ENCODE measurements at places on chromosomes 11 and 22. TPM values are rescaled to one million over a fixed set of nuclear protein-coding genes. Genes with fewer than 3 reads are reported as not detected.

The TMPRSS4 gene
- not detected for total RNA-seq

DNA sequence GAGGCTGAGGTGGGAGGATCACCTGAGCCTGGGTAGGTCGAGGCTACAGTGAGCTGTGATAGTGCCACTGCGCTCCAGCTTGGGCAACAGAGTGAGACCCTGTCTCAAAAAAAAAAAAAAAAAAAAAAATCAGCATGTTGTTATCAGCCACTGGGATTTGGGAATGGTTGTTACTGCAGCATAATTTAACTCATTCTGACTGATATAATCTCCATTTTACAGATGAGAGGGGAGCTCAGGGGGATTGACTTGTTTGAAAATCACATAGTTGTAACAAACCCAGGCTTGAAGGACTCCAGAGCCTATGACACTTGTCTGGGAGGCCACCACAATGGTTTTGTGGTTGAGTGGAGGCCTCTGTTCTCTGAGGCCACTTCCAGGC lies 3.0 kb upstream of the SEPTIN3 start:
- no peaks in the 10 kb centered on the region for H3K36me3 ChIP-seq
- peaks cover 7% of the 10 kb centered on the region for H3K4me1 ChIP-seq
- no peak overlapping the region for H3K4me3 ChIP-seq

DNA sequence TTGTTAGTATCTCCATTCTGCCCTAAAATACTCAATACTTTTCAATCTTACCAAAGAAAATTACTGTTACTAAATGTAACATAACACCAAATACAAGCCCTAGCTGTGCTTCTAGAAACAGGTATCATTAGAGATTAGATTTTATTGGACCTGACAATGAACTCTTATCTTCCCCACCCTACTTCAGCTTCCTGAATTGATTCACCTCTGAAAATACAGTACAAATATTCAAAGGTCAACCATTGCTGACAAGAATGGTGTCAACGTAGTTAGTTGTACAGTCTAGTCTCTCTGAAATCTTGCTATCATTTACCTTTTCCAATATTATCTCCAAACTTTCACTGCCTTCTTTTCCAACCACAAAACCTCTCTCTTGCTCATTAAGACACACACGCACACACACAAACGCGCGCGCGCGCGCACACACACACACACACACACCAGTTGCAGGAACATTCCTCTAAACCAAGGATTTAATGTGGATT lies 22.4 kb downstream of the LRRC4C start:
- H3K4me3 ChIP-seq: no peak overlapping the region
- H3K27me3 ChIP-seq: no peaks in the 10 kb centered on the region
- H3K36me3 ChIP-seq: no peaks in the 10 kb centered on the region
- no peak for DNase-seq
- H3K27ac ChIP-seq: no peak overlapping the region
- no peaks in the 10 kb centered on the region for H3K4me1 ChIP-seq

DNA sequence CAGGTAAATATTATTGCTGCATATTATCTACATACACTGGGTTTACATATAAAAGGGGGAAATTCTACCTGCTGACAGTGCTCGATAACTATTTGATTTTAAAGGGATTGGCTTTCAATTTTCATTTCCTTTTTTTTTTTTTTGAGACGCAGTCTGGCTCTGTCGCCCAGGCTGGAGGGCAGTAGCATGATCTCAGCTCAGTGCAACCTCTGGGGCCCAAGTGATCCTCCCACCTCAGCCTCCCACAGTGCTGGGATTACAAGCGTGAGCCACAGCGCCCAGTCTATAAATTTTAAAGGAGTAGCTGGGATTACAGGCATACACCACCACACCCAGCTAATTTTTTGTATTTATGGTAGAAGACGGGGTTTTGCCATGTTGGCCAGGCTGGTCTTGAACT lies 3.2 kb upstream of the PCF11 start:
- no peak overlapping the region for H3K4me3 ChIP-seq
- H3K36me3 ChIP-seq: peaks cover 11% of the 10 kb centered on the region
- peaks cover 5% of the 10 kb centered on the region for H3K4me1 ChIP-seq
- no peak overlapping the region for H3K27ac ChIP-seq
- no peak for DNase-seq

GRCh38 chr22:45091254-45091854 lies 72.4 kb upstream of the NUP50 start:
- H3K4me1 ChIP-seq: no peaks in the 10 kb centered on the region
- H3K4me3 ChIP-seq: no peak overlapping the region
- peaks cover 5% of the 10 kb centered on the region for H3K27me3 ChIP-seq
- no peaks in the 10 kb centered on the region for H3K36me3 ChIP-seq

The RFPL1 gene
- not detected for total RNA-seq

DNA sequence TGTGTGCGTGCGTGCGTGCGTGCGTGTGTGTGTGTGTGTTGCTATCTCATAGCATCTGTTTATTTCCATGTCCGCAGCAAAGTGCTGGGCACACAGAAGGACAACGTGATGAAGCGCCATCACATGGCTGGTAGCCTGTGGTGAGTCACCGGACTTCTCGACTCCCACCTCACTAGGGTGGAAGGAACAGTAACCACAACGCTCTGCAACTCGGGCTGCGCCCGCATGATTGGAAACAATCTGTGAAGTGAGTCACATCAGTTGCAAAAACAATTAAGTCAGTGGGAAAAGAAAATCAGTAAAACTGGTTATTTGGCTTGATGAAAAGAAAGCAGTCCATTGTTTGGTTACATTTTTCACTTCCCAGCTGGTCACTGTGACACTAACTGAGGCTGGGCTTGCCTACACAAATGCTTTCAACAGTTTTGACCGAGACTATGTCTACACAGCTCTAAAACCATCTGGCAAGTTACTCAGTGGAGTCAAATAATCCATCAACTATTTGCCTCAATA lies 437.3 kb upstream of the CADM1 start:
- no peak for DNase-seq
- H3K27me3 ChIP-seq: peaks cover 30% of the 10 kb centered on the region
- H3K27ac ChIP-seq: no peak overlapping the region
- no peak overlapping the region for H3K4me3 ChIP-seq

Measured in natural killer cell treated with Interleukin-12 subunit alpha and Interleukin-12 subunit beta and Interleukin-15 and Interleukin-18, amount 100 ng/mL, for 72 hours (primary cell).